Activated CD4-positive, CD25-positive, alpha-beta regulatory T cell (primary cell): ENCODE measurements at places on chromosomes 3 and 15.

DNA sequence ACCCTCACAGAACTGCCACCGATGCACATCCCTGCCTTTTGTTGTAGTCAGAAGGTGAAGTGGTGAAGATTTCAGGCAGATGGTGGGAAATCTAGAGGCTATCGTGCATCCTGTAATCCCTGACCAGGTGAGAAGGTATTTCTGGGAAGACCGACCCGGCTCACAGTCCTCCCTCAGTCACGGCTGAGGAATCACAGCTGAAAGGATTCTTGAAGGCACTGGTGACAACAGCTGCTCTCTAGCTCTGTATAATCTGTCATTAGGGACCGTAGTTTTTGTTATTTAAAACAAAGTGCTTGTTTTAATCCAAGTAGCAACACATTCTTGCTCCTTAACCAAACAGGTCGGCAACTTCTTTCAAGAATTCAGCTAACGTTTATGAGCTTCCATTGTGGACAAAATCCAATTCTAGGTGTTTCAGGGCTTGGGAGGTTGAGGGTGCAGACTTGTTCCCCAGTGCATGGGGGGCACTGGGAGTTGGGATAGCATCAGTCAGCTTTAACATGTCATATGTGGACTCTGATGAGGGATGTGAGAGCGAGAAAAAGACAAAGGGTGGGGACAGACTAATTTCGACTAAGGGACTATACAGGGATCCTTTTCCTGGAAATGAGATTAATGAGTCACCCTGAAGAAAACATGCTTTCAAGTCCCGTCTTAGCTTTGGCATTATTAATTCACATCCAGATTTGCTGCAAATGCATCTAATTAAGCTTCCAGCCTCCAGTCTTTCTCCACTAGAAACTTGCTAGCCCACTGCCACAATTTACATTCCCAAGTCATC, 141.0 kb upstream of the RASGRP1 start:
- DNase-seq = no peak

- no peak for DNase-seq
These were observed 16.2 kb upstream of the PSTPIP1 start for GRCh38 chr15:76978522-76979330.

DNA sequence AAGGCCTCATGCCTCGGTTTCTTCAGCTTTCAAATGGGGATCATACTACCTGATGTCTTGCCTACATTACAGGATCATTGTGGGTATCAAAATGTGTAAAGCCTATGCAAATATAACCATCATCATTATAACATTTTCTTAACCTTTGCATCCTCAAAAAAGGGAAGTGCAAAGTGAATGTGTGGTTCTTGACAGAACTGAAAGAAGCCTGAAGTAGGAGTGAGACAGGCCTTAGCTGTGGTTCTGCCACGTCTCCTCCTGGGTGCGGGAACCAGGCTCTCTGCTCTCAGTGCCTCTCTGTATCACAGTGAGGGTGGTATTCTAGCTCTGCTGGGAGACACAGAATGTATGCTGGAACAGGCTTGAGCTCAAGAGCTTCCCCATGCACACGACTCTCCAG, 316.9 kb upstream of the ICE2 start:
- DNase-seq = no peak

DNA sequence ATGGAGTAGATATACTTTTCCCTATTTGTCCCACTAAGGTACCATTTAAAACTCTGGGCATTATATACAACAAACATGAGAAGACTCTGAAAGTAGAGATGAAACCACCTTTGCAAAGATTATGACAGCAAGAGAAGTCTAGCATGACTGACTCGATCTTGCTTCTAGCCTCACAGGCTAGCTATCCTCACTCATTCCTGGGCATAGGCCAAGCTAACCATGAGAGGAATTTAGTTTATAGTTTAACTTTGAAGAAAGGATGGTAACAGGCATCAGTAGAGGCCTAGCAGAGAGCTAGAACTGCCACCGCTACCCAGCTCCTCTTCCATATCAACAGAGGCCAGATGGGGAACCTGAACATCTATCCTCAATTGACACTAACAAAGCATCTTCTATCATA, 63.5 kb upstream of the FSIP1 start:
- DNase-seq = no peak

- no peak for DNase-seq
These were observed 81.3 kb upstream of the ZBED2 start for GRCh38 chr3:111676211-111677006.

DNA sequence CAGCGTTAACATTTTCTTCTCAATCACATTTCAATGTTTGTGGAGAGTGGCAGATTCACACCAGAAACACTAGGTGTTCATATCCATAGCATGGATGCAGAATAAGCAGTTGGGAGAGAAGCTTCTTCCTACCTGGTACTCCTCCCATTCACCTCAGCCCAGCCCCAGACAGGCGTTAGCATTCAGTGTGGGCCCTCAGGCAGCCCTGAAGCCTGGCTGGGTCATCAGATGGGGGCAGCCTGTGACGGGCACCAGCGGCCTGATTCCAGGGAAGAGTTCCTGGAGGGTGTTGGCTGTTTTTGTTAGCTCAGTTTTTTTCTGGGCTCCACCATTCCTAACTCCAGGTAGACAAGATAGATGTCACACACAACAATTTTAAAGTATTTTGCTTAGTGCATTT, 31.1 kb downstream of the APH1B start:
- DNase-seq = no peak

- no peak for DNase-seq
These were observed 7.2 kb downstream of the CCDC54 start for GRCh38 chr3:107384428-107384827.

DNA sequence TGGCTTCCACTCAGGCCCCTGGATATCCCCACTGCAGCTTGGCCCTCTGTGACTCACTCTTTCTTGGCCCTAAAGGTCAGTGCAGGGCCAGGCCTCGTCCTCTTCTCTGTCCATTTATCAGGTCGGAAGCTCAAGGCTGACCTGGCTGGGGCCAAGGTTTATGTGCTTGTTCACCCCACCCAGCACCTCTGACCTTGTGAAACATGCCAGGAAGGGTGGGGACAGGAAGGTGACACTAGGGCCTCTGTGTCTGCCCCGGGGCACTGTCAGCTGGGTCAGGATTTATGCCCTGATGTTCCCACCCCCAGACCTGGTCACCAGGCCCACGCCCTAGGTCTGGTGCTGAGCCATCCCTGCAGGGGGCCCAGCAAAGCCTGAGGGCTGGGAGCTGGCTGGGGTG, 103.8 kb downstream of the FBLN2 start:
- no peak for DNase-seq

DNA sequence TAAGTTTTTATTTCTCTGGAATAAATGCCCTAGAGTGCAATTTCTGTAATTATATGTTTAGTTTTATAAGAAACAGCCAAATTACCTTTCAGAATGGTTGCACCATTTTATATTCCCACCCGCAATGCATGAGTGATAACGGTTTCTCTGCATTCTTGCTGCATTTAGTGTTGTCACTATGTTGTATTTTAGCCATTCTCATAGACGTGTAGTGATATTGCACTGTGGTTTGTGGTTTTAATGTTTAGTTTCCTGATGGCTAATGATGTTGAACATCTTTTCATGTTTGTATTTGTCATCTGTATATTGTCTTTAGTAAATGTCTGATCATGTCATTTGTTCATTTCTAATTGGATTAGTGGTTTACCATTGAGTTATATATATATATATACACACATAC, 73.0 kb upstream of the GOLIM4 start:
- no peak for DNase-seq

- DNase-seq = no peak
These were observed 1001.6 kb downstream of the ROBO2 start for GRCh38 chr3:78041486-78041885.

- no peak for DNase-seq
These were observed 78.3 kb upstream of the ALDH1L1 start for GRCh38 chr3:126258670-126259069.

DNA sequence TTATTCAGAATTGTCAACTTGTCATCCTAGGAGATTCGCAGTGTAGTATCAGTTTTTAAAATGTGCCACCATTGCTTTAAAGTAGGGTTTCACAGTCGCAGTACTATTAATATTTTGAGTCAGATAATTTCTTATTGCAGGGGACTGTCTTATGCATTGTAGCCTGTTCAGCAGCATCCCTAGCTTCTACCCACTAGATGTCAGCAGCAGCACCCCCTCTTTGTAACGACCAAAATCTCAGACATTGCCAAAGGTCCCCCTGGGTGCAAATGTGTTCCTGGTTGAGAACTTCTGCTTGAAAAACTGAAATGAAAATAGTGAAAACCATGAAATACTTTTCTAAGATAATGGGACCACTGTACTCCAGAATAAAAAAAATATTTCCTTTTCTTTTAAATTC, 474.8 kb downstream of the CNTN3 start:
- no peak for DNase-seq

DNA sequence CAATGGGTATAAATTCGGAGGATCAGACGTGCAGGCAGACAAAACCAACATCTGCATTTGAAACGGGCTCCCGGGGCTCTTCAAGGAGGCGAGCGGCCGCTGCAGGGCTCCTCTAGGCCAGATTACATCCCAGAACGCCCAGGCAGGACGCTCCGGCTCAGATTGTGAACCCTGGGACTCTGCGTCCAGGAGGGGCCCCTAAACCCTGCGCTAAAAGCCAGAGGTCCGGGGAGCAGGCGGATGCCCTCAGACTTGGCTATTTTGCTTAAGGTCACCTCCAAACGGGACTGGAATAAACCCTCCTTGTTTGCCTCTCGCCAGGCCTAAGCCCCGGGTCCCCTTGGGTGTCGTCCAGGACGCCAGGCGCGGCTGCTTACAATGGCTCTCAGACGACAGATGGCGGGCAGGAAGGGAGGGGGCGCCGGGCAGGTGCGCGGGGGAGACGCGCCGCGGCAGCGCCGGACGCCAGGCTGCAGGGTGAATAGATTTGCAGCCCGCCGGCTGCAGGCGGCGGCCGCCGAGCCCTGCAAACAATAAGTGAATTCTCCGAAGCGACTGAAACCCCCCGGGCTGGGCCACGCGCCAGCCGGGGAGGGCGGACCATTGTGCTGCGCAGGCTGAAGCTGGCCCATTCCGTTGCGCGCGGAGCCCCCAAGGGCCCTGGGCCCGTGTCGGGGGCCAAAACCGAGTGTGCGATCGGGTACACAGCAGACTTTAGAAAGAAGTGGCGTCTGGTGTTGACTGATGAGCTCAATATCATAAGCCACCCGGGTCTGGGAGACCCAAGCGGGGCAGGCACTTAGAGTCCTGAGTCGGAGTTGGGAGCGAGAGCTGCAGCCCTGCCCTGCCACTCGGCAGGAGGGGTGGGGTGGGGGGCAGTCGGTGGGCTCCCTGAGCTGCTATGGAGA, 32.3 kb upstream of the AMOTL2 start:
- DNase-seq = no peak

- DNase-seq = no peak
These were observed 1505.4 kb downstream of the SI start for GRCh38 chr3:163572856-163573255.

GRCh38 chr3:31203960-31204795, 309.7 kb upstream of the GADL1 start:
- no peak for DNase-seq

- no peak for DNase-seq
These were observed 379.1 kb upstream of the PROK2 start for GRCh38 chr3:72163809-72164634.

GRCh38 chr15:87477737-87478686, 778.5 kb downstream of the NTRK3 start:
- DNase-seq = no peak
